Neuronal stem cell (in vitro differentiated cells): ENCODE measurements at places on chromosomes 6 and 20.

- DNase-seq = no peak
These were observed 39.9 kb downstream of the SRC start for GRCh38 chr20:37385659-37386504.

- DNase-seq = no peak
These were observed 85.1 kb downstream of the PDE7B start for GRCh38 chr6:135936606-135937005.

- DNase-seq = no peak
These were observed 13.1 kb downstream of the BTNL2 start for GRCh38 chr6:32393665-32394420.

- DNase-seq = no peak
These were observed 48.8 kb downstream of the ERMARD start for GRCh38 chr6:169800116-169800667.

GRCh38 chr6:8082954-8083858, 19.0 kb upstream of the BLOC1S5 start:
- DNase-seq = no peak

DNA sequence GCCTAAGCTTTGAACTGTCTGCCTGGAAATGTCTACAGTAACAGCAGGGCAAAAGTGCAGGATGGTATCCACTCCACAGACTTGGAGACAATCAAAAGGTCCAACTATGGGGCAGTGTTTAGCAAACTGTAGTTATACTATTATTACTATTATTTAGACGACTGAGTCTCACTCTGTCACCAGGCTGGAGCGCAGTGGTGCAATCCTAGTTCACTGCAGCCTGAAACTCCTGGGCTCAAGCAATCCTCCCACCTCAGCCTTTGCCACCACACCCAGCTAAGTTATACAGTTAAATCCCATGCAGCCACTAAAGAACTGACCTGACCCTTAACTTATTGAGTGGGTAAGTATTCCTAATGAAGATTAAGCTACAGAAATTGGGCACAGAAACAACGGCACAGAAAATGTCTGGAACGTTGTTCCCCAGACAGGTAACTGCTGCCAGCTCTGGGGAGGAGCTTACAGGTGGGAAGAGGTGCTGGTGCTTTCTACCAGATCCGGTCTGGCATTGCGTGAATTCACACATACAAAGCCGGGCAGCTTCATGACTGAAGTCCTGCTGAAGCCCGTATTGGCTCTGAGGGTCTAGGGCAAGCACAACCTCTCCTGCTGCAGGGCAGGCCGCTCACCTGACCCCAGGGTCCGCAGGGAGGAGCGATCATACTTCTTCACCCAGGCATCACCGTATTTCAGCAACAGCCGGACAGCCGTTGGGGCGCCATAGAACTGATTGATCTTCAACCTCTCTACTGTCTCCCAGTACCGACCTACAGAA, 27.0 kb upstream of the APMAP start:
- DNase-seq = no peak

DNA sequence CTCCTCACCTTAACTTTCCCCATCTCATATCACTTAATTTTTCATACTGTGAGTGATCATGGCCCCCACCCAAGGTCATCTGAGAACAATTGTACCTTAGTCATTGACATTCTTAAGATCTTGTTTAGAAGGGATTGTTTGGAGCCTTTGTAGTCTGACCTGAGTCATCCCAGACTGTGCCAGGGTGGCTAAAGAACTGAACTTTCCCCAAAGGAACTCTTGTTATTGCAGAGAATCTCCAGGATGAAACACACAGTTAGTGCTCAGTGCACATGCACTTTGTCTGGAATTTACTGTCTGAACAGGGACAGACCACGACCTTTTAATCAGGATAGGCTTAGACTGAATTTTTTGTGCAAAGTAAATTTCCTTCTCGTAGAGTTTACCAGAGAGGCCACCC, 112.6 kb upstream of the CCN2 start:
- DNase-seq = no peak

- DNase-seq = no peak
These were observed 66.8 kb downstream of the CPNE5 start for GRCh38 chr6:36772397-36772796.

GRCh38 chr6:26401987-26402658, at the start of gene BTN3A1:
Gene BTN3A1, plus strand, starts transcription at chr6:26402275. Its CDS starts 3,289 bp downstream, at chr6:26405564.
- DNase-seq = peak; percentile 37

GRCh38 chr6:79762370-79762769, 131.2 kb downstream of the SH3BGRL2 start:
- no peak for DNase-seq

- DNase-seq = no peak
These were observed 25.4 kb upstream of the ZNF831 start for GRCh38 chr20:59138114-59138748.

- DNase-seq = peak; percentile 27
These were observed 345.1 kb upstream of the AGPAT4 start for GRCh38 chr6:161618831-161619454.

GRCh38 chr20:35092524-35093266, at the start of gene TRPC4AP:
Gene TRPC4AP, minus strand, starts transcription at chr20:35092807. Its CDS starts 26 bp downstream, at chr20:35092781.
- DNase-seq = peak; percentile 92

DNA sequence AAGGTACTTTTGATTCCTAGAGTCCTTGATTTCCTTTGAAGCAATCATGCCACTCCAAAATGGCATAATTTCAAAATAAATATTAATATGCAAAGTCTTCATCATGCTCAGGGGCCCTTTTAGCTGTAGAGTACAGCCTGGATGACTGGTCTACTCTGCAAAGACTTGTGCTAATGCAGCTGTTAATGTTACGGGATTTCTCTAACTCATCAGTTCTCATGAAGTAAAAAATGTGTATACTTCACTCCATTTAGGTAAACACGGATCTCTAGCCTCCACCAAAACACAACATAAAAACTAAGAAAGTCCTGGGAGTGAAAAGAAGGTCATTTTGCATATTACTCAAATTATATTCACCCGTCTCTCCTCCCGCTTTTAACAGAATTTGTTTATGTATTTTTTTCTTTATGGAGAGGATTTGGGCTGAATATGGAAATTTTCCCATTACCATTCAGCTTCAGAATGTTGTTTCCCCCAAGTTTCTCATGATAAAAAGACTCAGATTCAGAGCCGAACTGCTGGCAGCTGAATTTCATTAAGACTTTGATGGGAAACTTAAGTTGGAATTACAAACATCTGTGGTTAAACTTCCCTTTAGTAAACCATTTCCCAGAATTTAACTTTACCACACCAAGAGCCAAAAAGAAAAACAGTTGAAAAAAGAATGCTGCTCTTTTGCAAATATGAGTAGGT, 8.7 kb downstream of the LAMA4 start:
- DNase-seq = no peak

DNA sequence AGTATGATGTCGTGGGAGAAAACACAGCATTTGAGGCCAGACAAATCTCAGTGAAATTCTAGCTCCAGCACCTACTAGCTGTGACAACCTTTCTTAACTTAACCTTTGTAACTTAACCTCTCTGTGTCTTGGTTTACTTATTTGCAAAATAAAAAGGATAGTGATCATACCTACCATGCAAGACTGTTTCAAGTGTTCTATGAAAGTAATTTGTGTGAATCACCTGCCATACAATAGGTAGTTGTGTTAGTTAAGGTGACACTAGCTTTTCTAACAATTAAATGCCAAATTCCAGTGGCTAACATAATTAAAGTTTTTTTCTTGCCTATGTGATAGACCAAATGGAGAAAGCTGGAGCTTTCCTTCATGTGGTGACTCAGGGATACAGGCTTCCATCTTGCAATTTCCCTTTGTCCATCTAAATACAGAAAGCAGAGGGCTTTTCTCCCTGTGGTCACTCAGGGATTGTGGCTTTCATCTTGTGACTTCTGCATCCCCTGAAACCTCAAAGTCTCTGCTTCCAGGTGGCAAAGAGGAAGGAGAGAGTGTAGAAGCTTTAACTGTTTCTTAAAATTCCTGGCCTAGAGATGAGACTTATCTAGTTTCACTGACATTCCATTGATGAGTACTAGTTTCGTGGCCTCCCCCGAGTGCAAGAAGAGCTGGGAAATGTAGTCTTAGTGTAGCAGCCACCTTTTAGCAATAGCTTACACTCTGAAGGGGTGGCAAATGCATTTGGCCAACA, 311.4 kb downstream of the CLIC5 start:
- no peak for DNase-seq

- no peak for DNase-seq
These were observed 193.8 kb downstream of the FARS2 start for GRCh38 chr6:5455142-5455541.

DNA sequence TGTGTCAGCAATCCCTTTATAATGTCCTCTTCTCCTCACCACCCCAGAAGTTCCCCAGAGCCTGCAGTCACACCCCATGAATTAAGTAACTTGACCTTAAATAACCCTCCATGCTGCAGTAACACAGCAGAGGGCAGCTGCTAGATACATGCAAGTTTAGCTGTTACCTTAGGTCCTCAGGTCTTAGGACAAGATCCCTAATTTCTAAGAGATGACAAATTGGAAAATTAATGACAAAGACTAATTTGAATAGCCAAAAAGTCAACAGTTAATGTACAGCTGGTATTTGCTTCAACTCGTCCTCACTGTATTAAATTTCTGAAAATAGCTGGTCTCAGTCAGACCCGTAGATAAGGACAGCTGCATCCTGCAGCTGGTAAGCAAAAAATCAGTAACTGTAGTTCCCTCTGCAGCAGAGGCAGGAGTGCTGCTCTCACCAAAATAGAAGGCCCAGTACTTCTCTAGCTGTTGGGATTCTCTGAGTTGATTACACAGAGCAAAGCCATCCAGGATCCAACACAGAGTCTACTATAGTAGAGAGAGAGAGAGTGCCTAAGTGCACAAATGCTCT, 62.4 kb downstream of the TNFRSF21 start:
- no peak for DNase-seq

DNA sequence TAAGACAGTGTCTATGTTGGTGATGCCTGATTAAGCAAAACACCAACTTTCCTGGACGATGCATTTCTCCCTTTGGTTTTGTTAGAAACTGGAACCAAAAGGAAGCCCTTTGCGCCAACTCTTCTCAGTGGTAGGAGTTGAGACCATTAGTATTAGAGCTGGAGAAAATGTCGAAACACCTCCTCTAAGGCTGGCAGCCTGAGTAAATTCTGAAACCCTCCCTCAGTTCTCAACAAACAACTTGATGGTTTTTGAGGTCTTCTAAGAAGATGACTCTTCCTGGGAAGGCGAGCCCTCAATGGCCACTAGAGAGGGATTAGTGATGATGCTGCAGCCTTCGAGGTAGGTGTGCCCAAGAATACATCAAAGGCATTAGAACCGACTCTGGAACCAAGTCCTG, 78.4 kb upstream of the CCN6 start:
- no peak for DNase-seq

DNA sequence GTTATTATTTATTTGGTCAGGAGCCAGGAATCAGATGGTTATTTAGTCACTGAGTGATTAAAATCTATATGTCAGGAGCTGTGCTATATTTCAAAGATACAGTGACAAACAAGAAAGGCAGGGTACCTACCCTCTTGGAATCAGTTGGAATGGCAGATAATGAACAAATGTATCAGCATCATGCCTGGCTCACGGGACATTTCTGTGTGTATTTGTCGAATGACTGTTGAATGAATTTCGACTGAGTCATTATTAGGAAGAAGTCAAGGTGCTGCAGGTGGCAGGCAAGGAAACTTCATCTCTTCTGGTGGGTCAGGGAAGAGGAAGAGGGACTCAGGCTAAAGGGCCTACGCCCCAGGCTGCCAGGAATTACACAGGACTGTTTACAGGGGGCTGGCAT, 13.6 kb downstream of the PKIG start:
- DNase-seq = no peak

GRCh38 chr6:162675503-162675902, 52.1 kb downstream of the PRKN start:
- no peak for DNase-seq

GRCh38 chr6:141451511-141452353, 681.0 kb upstream of the GJE1 start:
- peak; percentile 48 for DNase-seq

GRCh38 chr6:126685182-126685581, 345.3 kb downstream of the CENPW start:
- no peak for DNase-seq

- no peak for DNase-seq
These were observed 110.2 kb downstream of the SOBP start for GRCh38 chr6:107600121-107600520.

DNA sequence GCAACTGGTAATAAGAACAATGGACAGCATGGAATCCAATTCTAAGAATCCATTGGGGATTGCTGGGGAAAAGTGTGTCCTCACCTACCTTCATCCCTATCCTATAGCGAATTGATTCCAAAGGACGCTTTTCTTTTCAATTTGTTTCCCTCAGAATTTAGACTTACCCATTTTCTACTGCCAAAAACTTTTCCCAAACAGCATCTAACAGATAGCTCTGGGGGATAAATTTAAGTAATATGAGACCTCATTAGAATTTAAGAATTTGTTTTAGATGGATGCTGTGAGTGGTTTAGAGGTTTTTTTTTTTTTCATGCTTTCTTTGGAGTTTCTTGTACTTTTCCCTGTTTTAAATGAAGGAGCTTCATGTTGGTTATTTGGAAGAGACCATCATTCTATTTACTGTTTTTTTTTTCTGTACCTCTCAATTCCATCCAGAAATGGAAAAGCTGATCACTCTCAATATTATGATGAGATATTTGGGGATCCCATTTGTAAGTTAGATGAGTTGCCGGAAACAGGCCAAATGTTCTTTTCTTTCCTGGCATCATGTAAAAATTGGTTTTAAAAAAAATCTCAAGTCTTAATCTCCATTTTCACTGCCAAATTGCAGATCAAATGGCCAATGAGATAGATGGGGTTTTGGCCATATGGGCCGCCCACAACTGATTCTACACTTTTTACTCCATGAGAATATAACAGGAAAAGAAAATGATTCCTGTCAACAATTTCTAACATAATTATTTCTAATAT, 105.7 kb downstream of the BCAS1 start:
- no peak for DNase-seq

- no peak for DNase-seq
These were observed 707.0 kb downstream of the EPM2A start for GRCh38 chr6:145028144-145028818.

DNA sequence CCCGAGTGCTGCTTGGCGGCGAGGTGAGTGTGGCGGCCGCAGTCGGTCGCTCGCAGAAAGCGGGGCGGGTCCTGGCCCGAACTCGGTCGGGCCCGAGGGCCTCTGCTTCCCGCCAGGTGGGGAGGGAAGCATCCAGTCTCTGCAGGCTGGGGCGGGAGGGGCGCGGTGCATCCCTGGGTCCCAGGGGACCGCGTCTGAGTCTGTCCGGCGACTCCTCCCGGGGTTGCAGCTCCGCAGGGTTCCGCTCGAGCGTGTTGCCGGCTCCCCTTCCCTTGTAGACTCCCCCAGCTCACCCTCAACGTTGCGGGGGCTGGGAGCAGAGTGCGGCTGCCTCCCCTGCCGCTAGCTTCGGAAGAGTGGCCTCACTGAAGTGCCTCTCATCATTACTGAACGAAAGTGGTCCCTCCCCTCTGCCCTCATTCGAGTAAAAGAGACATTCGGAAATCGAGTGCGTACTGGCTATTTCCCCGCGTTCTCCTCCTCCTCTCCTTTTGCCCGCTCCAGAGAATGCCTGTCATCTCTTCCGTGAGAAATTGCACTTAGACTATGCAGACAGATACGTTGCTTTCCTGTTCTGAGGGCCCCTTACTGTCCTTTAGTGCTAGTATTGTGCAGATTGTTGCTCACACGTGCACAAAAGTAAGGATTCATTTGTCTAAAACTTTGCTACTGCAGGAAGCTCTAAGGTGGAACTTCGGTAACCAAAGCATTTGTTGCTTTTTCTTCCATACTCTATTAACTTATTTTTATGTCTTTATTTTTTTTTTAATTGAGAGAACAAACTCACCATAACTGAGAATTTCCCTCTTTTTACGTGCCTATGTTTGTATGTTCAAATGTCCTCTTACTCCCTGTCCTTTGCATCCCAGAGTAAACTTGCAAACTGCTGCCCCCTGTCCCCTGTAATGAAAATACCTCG, 751 bp downstream of the MAP3K4 start:
- DNase-seq = peak; percentile 51

GRCh38 chr6:40963019-40963418, 76.0 kb downstream of the UNC5CL start:
- DNase-seq = no peak
